ENCODE measurements at places on chromosomes 12 and 14.

DNA sequence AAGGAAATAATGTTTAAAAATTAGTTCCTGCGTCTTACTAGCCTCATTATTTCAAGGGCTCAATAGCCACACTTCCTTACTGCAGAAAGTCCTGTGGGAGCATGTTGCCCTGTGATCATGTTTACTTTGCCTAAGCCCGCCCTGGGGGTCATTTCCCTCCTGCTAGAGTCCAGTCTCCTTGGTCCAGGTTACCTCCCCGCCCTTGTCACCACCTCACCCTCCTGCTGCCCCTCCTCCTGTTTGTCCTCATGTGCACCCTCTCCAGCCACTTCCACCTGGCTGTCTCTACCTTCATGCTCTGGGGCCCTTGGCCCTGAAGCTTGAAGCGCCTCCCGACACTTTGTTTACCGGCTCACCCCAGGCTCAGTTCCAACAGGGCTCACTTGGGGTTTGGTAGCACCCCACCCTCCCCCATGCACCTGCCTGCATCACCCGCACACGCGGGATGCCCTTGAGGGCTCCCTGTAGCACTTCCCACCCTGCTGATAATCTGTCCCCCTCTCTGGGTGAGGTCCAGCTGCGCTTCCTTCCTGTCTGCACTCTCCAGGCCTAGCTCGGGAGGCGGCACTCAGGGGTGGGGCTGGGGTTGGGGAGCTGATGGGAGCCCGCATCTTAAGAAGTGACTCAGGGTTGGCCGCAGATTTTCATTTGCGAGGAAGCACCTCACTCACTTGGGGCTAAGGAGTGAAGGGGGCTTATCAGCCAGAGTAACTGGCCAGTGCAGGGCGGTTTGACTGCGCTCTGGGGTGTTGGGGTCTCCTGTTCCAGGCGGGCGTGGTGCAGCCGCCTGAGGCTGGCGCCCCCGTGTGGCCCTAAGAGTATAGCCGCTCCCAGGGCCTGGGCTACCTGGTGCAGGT is 40.1 kb downstream of the SMIM41 start:
- DNase-seq = peak; percentile 55

DNA sequence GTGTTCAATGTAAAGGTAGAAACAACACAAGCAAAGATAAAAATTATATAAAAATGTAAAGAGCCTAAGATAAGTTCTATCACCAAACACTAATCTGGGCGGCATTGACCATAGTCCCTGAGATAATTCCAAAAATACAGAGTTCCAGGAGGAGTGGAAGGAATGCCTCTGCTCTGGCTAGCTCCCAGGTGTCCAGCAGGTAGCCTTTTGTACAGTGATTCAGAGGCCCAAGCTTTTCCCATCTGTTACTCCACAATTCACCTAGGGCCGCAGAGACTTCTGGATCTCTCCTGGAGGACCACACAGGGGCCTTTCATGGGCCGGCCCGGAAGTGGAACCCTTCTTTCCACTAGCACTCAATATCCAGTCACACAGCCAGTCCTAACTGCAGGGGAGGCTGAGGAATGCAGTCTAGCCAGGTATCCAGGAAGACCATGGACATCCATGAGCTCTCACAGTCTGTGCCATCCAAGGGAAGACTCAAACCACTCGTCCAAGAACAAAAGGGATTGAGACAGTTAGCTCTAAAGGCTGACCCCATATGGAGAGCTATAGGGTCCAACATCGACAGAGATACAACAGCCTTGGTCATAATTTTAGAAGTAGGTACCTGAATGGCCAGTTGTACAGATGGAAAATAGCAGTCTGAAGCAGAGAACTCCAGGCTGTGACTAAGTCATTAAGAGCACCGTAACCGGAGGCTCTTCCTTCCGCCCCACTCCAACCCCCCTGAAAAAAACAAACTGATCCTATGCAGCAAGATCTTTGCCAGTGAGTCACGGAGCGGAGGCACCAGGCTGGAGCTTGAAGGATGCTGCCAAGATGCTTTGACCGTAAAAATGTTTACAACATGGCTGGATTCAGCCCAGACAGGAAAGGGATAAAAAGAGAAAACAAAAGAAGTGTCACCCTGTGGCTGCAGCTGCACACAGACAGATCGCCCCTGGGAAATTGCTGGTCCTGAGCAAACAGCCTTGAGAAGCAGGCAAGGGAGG is 204.8 kb downstream of the NUAK1 start:
- peak; percentile 33 for DNase-seq

DNA sequence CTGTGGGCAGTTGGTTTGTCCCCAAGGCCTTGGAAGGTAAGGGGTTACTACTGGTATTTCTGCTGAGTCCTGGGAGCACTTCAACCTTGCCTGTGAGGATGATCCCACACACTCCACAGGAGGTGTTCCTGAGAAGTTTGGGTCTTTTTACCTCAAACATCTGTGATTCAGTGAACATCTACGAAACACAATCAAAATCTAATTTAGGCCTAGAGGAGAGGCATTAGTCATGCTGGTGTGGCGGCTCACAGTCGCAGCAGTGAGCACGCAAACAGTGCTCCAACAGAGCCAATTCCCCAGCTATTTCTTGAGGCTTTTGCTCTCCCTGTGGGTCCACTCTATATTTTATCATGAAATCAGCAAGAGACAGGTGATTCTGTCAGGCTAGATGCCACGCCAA is 107.6 kb downstream of the APAF1 start:
- peak; percentile 6 for DNase-seq

- no peak for DNase-seq
Observed at GRCh38 chr12:120229071-120229486, 28.2 kb upstream of the RPLP0 start.

DNA sequence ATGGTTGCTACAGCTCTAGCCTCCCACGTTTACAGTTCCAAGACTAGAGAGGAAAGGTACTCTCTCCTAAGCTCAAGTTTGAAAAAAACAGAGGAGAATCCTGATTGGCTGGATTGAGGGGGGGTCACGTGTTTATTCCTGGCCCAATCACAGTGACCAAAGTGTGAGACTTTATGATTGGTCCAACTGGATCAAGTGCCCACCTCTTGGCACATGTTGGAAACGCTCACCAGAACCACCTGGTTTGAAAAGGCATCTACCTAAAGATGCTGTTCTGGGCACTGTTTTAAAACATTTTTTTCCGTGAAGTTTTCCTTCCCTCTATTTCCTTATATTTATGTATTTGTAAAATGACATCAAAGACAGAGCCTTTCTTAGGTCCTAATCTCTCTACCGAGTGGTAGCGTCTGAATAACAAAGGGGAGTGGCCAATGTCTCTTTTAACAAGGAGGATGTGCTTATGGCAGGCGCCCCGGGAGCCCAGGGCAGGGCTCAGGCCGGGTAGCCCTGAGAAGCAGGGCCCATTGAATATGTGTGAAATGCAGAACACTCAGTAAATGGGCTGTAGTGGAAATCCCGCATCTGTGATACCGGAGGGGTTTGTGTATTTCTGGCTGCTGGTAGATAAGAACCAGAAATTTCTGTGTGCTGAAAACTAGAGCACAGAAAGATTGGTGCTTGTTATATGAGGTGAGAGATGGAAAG is 146.2 kb downstream of the ATP23 start:
- no peak for DNase-seq

DNA sequence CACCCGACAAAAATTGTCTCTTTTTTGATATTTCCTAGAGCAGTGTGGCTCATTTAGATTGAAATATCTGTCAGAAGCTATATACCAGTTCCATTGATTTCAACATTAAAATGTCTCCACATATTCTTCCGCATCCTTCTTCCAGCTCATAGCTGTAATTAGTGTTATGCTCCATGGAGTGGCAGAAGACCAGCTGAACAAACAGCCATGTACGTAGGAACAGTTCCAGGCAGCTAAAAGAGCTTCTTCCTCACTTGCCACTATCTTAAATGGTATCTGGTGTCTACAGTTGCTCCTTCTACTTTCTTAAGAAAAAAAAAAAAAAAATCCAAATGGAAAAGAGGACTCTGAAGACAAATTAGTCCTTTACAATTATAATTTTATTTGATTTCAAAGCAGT is 848.0 kb downstream of the DIO2 start:
- DNase-seq = no peak
